ENCODE measurements at places on chromosomes 6 and 20. TPM values are rescaled to one million over a fixed set of nuclear protein-coding genes. Genes with fewer than 3 reads are reported as not detected.

- no peak for DNase-seq
These were observed 870 bp downstream of the PAK5 start for GRCh38 chr20:9838035-9838377.

DNA sequence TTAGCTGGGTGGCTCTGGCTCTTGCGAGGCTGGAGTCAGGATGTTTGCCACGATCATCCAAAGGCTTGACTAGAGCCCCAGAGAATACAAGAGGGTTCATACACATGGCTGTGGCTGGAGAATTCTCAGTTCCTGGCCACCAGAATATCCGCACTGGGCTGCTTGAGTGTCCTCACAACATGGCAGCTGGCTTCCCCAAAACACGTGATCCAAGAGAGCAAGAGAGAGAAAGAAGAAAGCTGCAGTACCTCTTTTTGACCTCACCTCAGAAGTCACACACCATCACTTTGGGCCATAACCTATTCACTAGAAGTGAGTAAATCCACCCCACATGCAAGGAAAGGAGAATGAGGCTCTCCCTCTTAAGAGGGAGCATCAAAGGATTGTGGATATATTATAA lies 21.5 kb upstream of the BPIFB1 start:
- no peak for DNase-seq

DNA sequence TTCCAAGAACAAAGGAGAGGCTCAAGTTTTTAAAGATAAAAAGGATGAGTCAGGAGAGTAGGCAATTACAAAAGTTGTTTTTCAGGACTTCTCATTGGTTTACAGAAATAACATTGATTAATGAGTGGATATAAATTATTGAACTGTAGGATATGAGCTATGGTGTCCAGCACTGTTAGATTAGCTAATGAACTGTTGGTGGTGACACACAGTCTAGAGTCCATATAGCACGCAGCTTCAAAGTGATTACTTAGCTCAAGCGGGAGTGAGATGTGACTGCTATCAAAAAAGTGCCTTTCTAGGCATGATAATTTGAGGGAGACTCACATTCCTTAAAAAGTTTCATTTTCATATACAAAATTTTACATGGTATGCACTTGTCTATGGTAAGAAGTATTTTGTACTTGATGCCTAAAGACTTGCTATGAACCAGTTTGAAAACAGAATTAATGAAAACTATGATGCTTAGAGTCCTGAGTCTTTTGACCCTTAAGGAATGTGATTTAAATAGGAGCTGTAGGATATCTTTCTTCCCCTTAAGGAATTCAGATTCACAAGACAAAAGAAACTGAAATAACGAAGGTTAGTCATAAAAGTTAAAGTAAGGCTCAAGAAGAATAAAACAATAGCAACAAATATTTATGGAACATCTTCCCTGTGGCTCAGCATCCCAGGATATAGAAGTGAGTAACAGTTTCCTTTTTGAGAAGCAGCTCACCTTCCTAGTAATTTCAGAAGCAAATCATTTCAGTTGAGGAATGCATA lies 22.2 kb upstream of the ADIG start:
- DNase-seq, result no peak

- DNase-seq, result no peak
These were observed 15.4 kb upstream of the FOXQ1 start for GRCh38 chr6:1296542-1296941.

MRPS18A gene
- total RNA-seq, result 63.8 TPM

CNKSR3 gene
- total RNA-seq, result 1.3 TPM

All from activated naive CD8-positive, alpha-beta T cell treated with anti-CD3 and anti-CD28 coated beads for 36 hours (primary cell).